ENCODE measurements at places on chromosomes 16 and 17.
A peak's percentile ranks its signal among the peaks of the same experiment; 100 is the strongest.

DNA sequence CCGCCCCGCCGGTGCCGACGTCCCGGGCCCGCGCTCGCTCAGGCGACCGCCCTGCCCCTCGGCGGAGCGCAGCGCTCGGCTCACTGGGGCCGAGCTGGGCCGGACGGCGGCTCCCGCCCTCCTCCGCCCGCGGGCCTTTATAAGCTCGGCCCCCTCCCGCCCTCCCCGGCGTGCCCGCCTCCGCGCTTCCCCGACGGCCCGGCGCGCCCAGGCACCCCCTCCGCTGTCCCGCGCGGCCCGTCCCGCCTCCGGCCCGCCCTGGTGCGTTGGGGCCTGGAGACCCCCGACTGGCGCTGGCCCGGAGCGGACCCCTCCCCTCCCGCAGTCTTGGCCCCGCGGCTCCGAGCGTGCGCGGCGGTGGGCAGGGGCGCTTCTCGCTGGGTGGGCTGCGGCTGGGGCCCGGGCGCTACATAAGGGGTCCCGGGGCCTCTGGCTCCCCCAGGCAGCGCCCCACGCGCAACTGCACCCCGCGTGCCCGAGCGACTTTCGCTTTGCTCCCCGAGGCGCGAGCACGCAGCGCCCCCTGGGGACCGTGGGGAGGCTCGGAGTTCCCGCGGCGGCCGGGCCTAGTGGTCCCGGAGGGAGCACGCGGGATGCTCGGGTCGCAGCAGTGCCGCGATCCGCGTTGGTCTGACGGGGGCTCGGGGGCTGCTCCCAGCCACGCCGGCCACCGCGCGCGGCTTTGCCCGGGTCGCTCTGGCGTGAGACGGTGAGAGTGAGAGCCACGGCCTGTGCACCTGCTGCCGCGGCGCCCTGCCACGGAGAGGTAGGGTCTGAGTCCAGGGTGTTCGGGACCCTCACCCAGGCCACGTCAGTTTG lies at the start of gene PIEZO1:
Gene PIEZO1 (minus strand): TSS at position 115 of the 819 bp plus-strand sequence. CDS start 256 bp downstream, outside the sequence.
- peak; percentile 79 for DNase-seq

GRCh38 chr17:36183001-36183971 lies 6.8 kb upstream of the TBC1D3B start:
- DNase-seq, result peak; percentile 11

- no peak for DNase-seq
These were observed 25.6 kb upstream of the BHLHA9 start for GRCh38 chr17:1244606-1245012.

- no peak for DNase-seq
These were observed 6.4 kb upstream of the ZNF750 start for GRCh38 chr17:82846061-82846691.

- DNase-seq, result peak; percentile 24
These were observed 6.1 kb upstream of the ITGAM start for GRCh38 chr16:31253642-31254045.

DNA sequence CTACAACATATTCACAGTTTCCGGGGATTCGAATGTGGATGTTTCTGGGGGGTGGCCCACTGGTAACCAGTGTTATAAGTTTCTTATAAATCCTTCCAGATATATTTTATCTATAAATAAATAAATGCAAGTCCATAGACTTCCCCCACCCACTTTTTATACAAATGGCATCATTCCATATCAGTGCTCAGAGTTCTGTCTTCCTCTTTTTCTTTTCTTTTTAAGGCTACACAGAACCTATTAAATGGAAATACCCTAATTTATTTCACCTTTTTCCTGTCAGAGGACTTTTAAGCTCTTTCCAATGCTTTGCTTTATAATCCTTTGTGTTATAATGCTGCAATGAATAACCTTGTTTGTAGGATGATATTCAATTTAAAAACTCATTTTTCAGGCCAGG lies 3.8 kb downstream of the LGALS9 start:
- no peak for DNase-seq

GRCh38 chr17:29749045-29749825 lies 126.5 kb upstream of the CORO6 start:
- no peak for DNase-seq

GRCh38 chr17:17934214-17934613 lies 38.0 kb downstream of the TOM1L2 start:
- no peak for DNase-seq

- DNase-seq, result no peak
These were observed 32.7 kb downstream of the B9D1 start for GRCh38 chr17:19329839-19330238.

DNA sequence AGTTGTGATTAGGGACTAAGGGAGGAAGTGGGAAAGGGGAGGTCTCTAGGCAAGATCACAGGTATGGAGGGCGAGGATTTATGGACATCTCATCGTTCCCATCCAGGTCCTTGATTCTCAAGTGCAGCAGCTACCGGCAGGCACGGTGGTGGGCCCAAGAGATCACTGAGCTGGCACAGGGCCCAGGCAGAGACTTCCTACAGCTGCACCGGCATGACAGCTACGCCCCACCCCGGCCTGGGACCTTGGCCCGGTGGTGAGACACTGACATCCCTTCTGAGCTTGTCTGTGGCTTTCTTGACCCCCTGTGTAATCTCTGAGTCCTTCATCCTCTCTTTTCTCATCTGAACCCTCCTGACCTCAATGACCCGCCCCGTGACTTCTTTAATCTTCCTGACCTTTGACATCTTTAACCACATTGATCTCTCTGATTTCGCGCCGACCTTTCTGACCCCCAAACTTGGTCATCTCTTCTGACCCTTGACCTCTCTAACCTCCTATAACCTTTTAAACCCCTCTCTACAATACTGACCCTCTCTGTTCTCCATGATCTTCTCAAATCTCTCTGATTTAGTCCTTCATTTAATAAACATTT lies 3.8 kb downstream of the PLD2 start:
- no peak for DNase-seq

DNA sequence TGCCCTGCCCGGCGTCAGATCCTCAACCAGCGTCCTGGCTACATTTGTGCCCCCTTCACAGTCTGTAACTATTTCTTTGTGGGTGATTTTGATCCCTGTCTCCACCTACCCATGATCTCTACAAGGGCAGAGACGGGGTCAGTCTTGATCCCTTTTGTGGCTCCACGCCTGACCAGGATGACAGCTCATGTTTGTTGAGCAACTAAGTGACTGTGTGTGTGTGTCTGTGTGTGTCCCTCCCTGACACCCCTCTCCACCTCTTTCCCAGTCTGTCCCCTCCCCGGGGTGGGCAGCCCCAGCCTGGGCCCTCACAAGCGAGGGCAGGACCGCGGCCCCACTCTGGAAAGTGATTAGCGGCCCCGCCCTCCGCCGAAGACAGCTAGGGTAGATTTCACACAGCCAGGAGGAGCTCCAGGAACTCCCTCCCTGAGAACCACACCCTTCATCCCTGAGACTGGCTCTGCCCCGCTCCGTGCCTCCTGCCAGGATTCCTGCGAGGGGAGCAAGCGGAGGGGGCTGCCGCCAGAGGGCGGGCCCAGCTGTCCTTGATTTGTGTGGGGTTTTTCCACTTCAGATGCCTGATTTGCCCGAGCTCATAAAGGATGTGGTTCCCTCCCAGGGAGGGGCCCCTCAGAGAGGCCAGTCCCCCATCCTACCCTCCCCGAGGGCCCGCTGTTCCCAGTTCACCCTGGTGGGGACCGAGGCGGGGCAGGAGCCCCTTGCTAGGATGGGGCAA lies 5.3 kb upstream of the HS3ST6 start:
- DNase-seq, result no peak

DNA sequence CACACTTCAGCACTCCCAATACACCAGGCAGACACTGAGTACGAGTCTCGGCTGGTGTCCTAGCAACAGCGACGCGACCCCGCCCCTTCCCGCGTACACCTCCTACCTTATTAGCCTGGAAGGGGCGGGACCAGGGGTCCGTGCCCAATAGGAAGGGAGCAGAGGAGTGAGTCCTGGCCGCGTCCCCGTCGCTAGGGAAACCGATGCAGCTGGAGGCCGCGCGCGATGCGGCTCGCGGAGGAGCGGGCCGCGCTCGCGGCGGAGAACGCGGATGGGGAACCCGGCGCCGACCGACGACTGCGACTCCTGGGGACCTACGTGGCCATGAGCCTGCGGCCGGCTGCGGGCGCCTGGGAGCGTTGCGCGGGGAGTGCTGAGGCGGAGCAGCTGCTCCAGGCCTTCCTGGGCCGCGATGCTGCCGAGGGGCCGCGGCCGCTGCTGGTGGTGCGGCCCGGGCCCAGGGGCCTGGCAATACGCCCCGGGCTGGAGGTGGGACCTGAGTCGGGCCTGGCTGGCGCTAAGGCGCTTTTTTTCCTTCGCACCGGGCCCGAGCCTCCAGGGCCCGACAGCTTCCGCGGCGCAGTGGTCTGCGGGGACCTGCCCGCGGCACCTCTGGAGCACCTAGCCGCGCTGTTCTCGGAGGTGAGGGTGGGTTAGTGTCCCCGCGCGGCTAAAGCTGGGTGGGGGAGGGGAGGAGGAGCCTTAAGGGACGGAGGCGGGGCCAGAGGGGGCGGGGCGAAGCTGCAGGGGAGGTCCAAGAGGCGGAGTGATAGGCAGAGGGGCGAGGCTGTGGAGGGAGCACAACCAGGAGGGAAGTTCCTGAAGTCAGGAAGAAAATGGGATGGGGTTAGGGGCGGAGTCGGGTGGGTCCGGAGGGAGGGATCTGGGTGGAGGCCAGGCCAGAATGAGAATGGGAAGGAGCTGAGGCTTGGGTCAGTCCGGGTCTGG lies at the start of gene DNAH9:
Gene DNAH9 (plus strand): TSS at position 197 of the 948 bp plus-strand sequence. CDS start 29 bp downstream, at position 226.
- no peak for DNase-seq

- no peak for DNase-seq
These were observed 10.4 kb downstream of the CDIPT start for GRCh38 chr16:29852654-29853053.

DNA sequence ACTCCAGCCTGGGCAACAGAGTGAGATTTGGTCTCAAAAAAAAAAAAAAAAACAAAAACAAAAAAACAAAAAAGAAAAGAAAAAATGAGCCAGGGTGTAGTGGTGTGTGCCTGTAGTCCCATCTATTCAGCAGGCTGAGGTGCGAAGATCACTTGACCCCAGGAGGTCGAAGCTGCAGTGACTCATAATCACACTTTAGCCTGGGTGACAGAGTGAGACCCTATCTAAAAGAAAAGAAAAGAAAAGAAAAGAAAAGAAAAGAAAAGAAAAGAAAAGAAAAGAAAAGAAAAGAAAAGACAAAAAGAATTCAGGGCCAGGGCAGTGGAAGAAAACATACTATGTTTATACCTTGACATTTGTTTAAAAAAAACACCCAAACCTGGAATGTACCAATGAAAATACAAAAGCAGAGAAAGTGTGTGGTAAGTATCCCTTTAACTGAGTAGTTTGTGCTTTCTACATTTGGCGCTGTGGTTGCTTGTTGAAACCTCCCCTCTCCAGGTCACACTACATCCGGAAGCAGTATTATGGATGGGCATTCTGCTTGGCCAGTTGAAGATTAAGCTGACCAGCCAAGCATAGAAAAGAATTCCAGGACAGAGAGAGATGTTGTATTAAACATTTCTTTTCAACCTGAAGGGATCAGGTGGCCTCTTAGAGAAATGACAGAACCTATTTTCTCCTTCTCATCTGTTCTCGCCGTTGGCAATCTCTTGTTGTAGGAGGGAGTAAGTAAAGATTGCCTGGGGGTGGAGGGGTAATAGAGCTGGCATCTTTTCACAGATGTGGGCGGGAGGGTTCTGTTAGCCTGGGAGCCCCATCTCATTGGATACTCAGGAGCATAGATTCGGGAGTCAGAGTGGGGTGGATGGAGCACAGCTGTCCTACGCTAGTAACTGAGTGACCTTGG lies 12.1 kb upstream of the PRKCB start:
- DNase-seq, result no peak

DNA sequence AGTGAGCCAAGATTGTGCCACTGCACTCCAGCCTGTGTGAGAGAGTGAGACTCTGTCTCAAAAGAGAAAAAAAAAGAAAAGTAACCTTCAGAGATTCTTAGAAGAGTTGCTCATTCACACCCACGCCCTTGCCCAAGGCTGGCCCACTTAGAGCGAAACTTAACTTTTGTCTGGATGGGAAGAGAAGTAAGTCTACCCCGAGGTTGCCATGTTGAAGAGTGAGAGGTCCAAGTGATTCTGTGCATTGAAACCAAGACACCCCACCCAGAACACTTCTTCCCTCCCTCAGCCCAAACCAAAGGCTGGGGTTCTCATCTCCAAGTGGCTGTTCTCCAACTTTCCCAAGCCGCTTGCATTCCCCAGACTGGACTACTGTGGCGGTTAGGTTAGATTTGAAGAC lies 2.4 kb upstream of the CISD3 start:
- peak; percentile 86 for DNase-seq

DNA sequence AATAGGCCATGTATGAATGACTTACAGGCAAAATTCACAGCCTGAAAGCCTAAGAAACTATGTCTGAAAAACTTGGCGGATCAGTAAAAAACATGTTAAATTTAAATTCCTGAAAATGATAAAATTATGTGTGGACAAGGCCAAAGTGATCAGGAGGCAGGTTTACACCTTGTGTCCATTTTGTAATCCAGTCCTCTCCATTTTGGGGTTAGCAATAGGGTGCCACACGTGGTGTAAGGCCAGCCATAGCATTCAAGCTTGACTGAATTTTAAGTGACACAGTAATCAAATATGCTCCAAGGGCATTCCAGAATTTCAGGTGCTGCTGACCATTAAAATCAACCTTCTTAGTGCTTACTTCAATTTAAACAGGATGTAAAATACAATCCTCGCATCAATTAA lies 2.7 kb downstream of the RNF43 start:
- DNase-seq, result no peak

DNA sequence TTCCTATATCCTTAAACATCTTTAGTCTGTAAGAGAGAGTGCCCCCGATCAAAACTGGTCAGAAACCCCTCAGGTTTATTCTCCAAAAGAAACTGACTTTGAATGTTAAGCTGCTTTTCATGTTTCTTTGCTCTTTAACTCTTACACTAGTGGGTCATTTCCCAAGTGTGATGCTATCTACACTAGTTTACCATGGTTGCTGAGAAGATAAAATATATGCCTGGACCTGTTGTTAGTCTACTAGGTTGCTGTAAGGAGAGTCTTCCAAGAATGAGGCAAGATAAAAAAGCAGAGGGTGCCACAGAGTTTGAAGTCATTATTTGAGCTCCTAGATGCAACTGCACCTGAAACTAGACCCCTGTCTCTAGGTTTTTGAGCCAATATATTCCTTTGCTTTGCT lies 12.2 kb upstream of the ZKSCAN2 start:
- DNase-seq, result no peak
